ENCODE measurements at places on chromosomes 11 and 22.

GRCh38 chr11:6572215-6572614, 31.2 kb downstream of the RRP8 start:
- peak; percentile 70 for DNase-seq

GRCh38 chr11:10032935-10033334, 261.1 kb downstream of the SBF2 start:
- peak; percentile 24 for DNase-seq

DNA sequence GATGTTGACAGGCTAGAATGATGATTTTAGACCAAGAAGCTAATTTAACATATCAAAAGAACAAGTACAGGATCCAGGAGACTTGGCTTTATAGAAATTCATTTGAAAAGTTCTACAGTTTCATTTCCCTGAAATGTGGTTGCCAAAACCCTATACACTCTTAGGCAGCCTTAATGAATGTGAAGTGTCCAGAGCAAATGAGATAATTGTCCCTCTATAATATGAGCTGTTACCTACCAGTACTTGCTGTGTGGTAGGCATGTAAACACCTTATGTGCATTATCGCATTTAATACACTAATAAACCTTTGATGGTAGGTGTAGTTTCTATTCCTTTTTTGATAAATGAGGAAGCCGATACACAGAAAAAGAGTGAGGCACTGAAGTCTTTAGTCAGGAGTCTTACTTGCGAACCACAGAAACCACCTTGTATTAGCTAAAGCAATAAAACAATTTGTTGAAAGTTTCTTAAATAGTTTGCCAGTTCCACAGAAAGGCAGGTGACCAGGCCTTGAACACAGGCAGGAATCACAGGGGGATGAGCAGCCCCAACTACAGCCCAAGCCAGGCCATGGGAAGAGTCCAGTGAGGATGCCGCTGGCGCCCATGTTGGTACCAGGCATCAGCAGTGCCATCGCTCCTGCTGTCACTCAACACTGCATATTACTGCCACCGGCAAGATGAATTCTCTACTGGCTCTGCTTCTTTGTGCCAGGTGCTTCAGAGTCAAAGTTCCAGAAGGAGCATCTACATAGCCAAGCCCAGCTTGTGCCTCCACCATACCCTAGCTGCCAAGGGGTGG, 81.7 kb downstream of the SWAP70 start:
- DNase-seq = no peak

GRCh38 chr11:92740276-92740675, 229.2 kb upstream of the MTNR1B start:
- DNase-seq = no peak

DNA sequence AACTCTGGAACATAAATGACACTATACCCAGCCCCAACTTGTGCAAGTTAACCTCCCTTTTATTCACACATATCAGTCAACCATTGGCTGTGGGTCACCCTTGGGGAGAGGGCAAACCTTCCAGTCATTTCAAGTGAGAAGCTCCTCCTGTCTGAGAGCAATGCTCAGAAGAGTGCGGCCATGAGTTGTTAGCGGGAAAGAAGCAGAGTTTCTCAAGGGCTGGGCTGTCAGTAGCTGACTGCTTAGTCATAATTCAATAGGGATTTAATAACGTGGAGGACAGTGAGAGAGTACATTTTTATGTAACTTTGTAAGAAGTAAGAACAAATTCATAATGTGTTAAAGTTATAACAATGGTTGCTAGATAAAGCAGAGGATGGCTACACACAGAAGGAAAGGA, 5.1 kb downstream of the PATE2 start:
- peak; percentile 54 for DNase-seq

DNA sequence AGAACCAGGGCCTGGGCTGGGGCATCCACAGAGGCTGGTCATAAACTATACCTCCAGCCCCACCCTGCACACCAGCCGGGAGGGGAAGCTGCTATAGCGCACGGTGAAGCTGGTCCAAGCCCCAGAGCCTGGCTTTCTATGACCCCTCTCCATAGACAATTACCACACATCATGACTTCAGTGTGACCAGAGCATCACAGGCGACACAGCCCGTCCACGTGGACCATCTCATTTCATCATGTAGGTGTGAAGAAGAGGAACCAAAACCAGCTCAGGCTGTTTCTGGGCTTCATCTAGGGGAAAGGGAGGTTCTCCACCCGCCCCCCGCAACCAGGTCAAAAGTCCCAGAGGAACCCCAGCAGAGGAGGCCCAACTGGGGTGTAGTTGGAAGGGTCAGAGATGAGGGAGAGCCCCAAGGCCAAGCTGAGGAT, 3.0 kb downstream of the CXCR5 start:
- no peak for DNase-seq

DNA sequence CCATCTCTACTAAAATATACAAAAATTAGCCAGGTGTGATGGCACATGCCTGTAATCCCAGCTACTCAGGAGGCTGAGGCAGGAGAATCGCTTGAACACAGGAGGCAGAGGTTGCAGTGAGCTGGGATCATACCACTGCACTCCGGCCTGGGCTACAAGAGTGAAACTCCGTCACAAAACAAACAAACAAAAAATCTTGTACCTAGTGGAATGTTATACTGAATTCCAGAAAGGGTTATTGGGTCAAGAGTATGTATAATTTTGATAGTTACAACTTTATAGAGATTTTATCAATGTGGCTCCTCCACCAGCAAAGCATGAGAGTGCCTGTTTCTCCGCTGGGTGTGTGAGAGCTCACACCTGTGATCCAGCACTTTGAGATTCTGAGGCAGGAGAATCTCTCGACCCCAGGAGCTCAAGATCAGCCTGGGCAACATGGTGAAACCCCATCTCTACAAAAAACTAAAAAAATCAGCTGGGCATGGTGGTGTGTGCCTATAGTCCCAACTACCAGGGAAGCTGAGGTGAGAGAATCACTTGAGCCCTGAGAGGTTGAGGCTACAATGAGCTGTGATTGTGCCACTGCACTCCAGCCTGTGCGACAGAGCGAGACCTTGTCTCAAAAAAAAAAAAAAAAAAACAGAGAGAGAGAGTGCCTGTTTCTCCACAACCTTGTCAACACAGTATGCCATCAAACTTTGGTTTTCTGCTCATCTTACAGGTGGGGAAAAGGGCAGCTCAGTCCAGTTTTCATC, 12.7 kb upstream of the FOLR1 start:
- DNase-seq = peak; percentile 26

- DNase-seq = no peak
These were observed 10.0 kb upstream of the RAB1B start for GRCh38 chr11:66258473-66258893.

All from M059J (cell line).